ENCODE measurements at places on chromosomes 13 and 19. TPM values are rescaled to one million over a fixed set of nuclear protein-coding genes. Genes with fewer than 3 reads are reported as not detected.

Gene RDH8
- total RNA-seq: 0.24 TPM

Gene ELSPBP1
- total RNA-seq: not detected

Gene CFD
- 42.2 TPM for total RNA-seq

Gene C1QTNF9
- total RNA-seq: 0.19 TPM

Gene ZNF569
- total RNA-seq: 1.4 TPM

Gene CYP2A6
- total RNA-seq: 1.4 TPM

Gene RNF225
- not detected for total RNA-seq

Gene RNASEH2A
- total RNA-seq: 44.8 TPM

Gene CEACAM20
- not detected for total RNA-seq

Gene SYNGR4
- total RNA-seq: not detected

Gene CGB3
- total RNA-seq: not detected

Gene OR7C1
- not detected for total RNA-seq

Gene AKAP11
- total RNA-seq: 19.9 TPM

Gene GGN
- total RNA-seq: 0.37 TPM

Gene FFAR1
- total RNA-seq: not detected

Gene FUT1
- 0.80 TPM for total RNA-seq

Gene LSR
- total RNA-seq: 252 TPM

Gene URAD
- 40.7 TPM for total RNA-seq

Gene GJB2
- total RNA-seq: 50.4 TPM
